HEK293T (cell line): ENCODE measurements at places on chromosomes 7 and 10.

DNA sequence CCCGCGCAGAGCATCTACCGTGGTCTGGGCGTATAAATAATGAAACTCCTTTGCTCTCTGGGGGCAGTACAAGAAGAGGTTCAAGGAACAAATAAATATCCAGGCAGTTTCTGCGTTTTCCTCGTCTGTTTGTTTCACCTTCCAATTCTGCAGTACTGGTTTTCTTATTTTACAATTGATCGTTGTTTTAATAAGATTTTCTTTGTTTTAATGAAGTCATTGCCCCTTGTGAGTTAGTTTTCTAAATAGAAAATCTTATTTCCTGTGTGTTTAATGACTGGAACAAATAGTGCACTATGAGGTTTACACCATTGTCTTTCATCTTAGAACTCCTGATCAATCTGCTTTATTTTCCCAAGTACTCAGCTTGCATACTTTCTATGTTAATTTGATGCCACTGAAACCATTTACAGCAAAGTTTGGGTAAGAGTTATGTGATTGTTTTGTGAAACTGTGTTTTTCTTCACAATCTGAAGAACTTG, 1.2 kb downstream of the PLEKHA1 start:
- DNase-seq: no peak

- DNase-seq: no peak
These were observed 177.9 kb downstream of the CHN2 start for GRCh38 chr7:29372351-29373090.

GRCh38 chr10:47027784-47028260, 116.6 kb downstream of the PTPN20 start:
- no peak for DNase-seq

GRCh38 chr10:48468130-48468790, 136.6 kb downstream of the ARHGAP22 start:
- no peak for DNase-seq

DNA sequence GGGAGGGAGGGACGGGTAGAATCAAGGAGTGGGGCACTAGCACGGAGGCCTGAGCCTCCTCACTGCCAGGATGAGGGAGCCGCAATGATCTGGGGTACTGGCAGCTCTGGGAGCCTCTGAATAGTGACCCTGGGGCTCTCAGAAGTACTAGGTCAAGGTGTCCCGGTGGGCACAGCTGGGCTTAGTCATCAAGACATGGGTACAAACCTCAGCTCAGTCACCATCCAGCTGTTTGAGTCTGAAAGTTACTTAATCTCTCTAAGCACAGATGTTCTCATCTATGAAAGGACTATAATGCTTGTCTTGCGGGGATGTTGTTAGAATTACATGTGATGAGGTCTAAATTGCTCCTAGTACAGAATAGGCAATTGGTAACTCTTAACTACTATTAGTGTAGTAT, 276.8 kb downstream of the KCNMA1 start:
- DNase-seq: no peak

GRCh38 chr7:3955751-3956696, 655.0 kb downstream of the SDK1 start:
- DNase-seq: no peak

- DNase-seq: no peak
These were observed 355.9 kb downstream of the KCNMA1 start for GRCh38 chr10:77281719-77282118.
